ENCODE measurements at places on chromosomes 12 and 14.

DNA sequence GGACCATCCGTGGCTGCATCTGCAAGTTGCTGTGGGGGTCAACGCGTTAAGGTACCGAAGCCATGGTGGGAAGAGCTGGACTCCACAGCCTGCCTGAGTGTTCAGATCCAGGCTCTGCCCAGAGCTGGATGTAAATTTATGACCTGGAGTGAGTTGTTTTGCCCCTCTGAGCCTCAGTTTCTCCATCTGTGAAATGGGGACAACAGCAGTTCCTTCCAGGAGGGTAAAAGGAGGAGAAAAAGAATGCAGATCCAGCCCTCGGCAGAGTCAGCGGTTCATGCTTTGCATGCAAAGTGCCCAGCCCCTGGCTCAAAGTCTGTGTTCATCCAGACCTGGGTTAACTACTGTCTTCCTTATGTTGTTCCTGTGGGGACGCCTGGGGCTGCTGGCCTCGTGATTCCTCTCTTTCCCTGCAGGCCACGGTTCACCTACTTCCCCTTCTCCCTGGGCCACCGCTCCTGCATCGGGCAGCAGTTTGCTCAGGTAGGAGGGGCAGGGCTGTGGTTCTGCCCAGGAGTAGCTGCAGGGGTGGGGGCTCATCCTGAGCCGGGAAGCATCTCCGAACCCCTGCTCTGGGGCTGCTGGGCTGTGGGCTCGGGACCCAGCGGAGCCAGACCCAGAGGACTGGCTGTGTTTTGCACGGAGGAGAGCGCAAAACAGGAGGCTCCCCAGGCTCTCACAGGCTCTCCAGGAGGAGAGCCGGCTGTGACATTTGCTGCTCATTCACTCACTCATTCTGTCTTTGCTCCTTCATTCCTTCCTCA lies 41.9 kb downstream of the CYP46A1 start:
- no peak for DNase-seq

- peak; percentile 66 for DNase-seq
Observed at GRCh38 chr12:1443421-1444141, 150.8 kb downstream of the FBXL14 start.

GRCh38 chr14:21108791-21109190 lies 7.9 kb downstream of the TMEM253 start:
- DNase-seq: no peak

GRCh38 chr14:71400871-71401321 lies 493.6 kb downstream of the PCNX1 start:
- DNase-seq: peak; percentile 41

DNA sequence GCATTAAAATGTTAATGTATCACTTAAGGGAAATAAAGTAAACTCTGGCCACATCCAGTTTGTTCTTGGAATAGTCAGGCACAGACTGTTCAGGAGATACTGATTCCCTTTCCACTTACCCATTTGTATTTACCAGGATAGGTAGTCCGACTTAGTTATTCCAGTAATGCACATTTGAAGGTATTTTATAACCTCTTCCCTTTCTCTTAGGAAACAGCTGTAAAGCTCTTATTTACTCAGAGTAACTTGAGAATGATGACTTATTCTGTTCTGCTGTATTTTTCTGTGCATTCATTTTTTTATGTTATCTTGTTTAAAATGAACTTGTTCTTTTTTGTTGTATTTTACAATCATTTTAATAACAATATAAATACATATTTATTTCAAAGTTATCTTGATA lies 78.0 kb downstream of the METTL25 start:
- DNase-seq: peak; percentile 5

DNA sequence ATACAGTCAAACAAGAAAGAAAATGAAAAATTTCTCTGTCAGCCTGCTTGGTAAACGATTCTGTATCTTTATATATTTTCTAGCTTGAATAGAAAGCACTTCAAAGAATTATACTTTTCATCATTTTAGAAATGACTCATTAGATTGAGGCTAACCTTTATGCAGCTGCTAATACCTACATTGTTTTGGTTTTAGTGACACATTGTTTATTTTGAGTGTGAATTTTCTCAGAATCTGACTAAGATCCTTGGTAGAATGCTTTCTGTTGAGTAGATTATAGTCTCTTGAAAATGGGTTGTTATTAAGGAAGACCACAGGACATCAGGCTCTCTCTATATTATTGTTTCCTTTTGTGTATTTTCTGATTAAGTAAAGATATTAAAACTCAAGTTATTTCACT lies at the start of gene PMCH:
TSS of gene PMCH (minus strand) at position 45 of the 400 bp plus-strand sequence. CDS start 63 bp downstream, outside the sequence.
- DNase-seq: peak; percentile 24

DNA sequence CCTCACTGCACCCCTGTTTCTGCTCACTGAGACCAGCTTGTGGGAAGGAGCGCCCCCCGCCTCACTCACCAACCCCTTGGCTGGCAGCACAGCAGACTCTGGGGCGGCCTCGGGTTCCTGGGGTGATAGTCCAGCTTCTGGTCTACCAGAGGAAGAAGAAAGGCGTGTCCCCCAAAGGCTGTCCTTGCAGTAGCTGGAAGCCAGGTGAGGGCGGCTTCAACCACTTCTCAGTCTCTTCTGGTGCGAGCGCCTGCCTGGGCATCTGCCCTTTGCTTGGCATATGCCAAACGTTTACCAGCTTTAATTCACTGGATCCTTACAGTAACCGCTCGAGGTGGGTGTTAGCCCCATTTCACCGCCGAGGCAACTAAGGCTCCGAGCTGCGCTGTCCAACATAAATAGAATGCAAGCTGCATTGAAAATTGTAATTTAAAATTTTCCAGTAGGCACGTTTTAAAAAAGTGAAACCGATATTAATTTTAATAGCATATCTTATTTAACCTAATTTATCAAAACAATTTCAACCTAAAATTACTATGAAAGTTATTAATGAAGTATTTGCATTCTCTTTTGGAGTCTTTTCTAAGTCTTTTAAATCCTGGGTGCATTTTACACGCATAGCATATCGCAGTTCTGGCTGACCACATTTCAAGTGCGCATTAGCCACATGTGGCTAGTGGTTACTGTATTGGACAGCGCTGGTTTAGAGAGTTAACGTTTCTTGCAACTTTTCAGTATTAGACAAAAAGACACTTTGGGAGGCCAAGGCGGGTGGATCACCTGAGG lies 872 bp downstream of the FAM177A1 start:
- DNase-seq: no peak

DNA sequence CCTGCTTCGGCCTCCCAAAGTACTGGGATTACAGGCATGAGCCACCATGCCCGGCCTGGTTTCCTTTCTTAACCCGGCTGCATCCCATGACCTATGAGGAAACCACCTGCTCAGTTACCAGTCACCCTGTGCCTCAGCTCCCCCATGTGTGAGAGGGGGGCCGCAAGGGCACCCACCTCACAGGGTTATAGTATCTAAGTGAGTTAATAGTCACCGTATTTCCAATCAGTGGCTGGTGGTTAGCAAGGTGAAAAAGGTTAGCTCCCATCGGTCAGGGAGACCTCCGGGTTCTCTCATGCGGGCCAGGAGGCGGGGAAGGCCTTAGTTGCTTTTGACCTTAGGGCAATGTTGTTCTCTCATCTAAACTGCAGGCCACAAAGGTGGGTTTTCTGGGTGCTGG lies 6.7 kb downstream of the LRP1 start:
- DNase-seq: peak; percentile 15

DNA sequence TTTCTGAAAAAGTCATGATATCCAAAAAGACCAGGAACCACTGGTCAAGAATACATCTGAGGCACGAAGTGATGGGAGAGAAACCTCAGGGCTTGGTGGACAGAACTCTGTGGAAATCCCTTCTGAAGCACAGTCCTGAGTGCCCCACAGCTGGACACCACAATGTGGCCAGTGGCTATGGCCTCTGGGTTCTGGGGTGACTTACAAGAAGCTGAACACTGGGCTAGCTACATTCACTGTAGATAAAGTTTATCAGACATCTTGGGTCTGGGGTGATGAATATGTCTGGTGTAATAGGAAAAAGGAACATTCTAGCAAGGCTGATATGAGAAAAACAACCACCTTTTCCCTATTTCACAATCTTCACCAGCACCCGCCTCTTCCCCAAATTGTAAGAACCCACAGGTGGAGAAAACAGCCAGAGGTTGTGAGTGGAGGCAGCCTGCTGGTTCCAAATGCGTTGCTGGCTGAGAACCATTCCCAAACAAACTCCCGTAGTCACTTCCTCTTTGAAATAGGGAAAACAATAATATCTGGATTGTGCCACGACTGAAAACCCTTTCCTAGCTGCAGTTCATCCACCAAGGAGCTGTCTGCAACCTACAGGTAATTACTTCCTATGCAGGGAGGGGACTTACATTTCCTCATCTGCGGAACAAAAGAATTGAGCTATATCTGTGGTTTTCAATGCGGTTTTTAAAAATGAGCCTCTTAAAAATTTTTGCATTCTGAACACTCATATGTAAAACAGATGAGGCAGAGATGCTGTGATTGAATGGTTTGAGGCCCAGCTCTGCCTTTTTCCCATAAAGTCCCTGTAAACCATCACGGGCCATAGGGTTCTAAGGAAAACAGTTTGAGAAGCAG lies 193.6 kb downstream of the SLC41A2 start:
- no peak for DNase-seq

DNA sequence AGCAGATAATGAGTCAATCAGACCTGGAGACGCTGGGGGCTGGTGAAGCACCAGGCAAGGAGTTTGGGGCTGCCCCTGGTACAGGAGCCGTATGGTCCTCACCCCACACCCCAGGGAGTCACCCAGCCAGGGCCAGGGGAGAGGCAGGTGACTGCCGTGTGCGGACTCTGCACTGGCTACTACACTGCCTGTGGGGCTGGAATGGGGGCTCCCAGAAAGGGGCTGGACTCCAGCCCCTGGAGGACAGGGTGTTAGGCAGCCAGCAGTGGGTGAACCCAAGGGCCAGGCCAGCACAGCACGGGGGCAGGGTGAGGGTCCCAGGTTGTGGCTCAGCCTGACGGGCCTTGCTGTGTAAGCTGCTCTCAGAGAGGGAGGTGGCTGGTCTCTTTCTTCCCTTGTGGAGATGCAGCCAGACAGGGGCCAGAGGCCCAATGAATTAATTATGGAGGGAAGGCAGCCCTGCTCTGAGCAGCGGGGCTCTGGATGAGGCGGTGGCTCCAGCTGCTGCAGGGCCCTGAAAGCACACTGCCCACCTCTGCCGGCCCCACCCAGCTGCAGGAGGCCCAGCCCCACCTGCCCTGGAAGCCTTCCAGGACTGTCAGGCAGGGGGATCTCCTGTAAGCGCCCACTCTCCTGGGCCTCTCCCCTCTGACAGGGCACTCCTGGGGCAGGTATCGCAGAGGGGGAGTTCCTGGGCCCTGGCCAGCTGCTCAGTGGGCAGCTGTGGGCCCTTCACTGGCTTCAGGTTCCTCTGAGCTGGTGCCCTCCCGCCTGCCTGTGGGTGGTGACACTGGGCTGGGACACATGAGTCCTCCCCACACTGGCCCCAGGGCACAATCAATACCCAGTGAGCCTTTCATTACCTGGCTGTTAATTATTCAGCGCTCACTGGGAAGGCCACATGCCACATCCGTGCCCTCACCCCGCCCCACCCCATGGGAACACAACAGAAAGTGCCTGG lies 142.5 kb upstream of the C14orf180 start:
- DNase-seq: no peak

- no peak for DNase-seq
Observed at GRCh38 chr12:53044896-53045695, 4.8 kb upstream of the TNS2 start.

DNA sequence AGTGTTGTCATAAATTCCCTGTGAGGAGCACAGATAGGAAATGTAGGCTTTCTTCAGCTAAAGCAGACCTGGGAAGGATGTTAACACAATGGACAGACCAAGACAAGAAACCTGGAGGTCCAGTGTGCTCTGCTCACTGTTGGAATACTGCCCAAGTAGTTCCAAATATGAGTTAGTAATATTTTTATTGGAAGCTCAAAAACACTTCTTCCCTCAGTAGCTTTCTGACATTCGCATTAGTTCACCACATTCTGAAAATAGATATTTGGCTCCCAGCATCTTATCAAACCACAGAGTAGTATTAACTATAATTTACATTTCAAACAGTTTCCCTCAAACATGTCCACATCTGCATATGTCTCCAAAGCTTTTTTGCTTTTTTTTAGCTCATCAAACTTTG lies 74.8 kb upstream of the PYGL start:
- no peak for DNase-seq

- DNase-seq: no peak
Observed at GRCh38 chr12:56234746-56235436, 5.0 kb downstream of the SLC39A5 start.

- DNase-seq: peak; percentile 36
Observed at GRCh38 chr14:85439696-85440328, 90.1 kb upstream of the FLRT2 start.

DNA sequence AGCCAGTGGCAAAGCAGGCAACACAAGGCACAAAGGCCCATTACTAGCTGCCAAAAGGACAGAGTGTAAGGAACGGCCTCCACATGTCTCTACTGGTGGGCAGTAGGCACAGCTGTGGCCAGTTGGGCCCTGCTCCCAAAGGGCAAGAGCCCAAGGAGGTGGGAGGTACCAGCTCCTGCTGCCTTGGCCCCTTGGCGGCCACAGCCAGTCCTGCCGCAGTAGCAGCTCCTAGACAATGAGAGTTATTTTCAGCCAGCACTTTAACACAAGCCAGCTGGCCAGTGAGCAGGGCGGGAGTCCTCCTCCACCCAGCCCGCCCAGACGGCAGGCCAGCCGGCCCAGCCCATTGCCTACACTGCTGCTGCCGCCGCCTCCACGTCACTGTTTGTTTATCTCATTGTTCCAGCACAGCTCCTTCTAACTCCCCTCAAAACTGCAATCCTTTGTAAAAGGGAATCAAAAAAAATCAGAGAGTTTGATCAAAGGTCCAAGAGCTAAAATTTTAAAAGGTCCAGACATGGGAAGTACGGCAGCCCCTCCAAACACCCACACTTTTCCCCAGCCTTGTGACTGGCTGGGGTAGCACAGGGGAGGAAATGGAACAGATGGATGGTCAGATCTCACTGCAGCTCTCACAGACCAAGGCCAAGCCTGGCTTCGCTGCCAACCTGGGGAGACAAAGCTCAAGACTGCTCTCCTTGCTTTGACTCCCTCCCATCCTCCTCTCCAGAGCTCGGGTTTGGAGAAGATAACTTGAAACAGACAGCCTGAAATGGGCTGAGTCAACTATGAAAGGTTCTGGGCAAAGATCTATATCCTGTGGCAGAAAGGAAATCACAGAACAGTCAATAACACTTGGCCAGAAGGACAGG lies 33.5 kb downstream of the FMNL3 start:
- DNase-seq: peak; percentile 98

DNA sequence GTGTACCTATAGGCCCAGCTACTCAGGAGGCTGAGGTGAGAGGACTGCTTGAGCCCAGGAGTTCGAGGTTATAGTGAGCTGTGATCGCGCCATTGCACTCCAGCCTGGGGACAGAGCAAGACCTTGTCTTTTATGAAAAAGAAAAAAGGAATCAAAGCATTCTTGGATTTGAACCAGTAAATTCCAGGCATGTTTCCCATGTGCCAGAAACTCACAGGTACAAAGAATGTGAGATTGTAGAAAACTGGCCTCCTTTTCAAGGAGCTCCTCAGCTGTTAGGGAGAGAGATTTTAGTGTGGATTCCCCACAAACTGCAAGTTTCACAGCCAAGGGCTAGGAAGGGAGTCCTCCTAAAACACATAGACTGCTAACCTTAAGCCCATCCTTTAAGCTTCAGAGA lies 95.0 kb downstream of the FOXN4 start:
- DNase-seq: no peak
